Left kidney (tissue), 8 donors: ENCODE measurements at places on chromosomes 1 and 21.

GRCh38 chr1:32695098-32695904 lies 7.3 kb downstream of the SYNC start:
- no peak for DNase-seq

- DNase-seq = no peak
These were observed 187.4 kb downstream of the NUF2 start for GRCh38 chr1:163509114-163509513.

DNA sequence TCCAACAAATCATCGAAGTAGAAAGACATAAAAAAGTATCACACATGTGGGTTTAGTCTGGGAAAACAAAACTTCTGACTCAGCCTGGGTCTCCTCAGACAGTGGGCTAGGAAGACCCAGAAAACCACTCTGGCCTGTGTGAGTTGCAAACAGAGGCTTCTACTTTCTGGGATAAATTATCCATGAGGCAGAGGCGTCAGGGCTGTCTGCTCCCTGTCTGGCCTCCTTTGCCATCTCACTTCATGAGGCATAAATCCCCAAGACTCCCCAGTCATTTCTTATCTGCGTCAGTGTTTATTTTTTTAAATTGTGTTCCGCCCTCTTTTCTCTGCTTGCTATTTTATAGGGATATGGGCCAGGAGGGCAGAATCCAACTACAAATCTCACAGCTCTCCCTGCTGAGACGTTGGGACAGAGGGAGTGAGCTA lies 80.6 kb upstream of the TRABD2B start:
- peak; percentile 76 for DNase-seq

- no peak for DNase-seq
These were observed 27.6 kb downstream of the SPATA21 start for GRCh38 chr1:16409536-16410152.

DNA sequence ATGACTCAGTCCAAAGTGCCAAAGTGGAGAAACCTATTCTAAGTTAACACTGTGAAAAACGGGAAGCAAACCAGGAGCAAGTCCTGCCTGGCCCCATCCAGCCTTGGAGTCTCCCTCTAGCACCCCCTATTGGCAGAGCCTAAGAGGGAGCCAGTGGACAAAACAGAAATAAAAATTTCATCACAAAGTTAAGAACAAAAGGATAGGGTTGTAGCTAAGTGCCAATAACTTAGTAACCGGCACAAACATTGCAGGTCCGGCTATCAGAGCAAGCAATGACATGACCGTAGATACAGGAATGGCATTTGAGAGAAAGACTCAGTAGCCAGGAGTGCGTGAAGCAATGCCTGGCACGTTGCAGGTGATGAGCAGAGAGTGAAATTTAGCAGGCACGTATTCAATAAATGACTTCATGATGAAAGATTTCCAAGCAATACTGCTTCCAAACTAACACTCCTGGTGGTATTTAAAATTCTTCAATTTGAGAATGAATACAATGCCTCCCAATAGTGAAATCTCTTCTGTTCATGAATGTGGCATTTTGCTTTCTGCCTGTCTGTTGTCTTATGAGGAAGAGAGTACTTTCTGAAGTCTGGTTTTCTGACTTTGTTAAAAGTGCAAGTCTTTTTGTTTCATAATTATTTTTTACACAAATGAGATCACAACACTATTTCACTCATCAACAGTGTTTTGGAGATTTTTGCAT lies 391.0 kb downstream of the OMA1 start:
- no peak for DNase-seq

GRCh38 chr1:181390410-181391077 lies 92.8 kb upstream of the CACNA1E start:
- DNase-seq = no peak

- no peak for DNase-seq
These were observed 17.5 kb upstream of the SPSB1 start for GRCh38 chr1:9275161-9275560.

- DNase-seq = peak; percentile 33
These were observed 29.7 kb downstream of the HEYL start for GRCh38 chr1:39609618-39610331.

DNA sequence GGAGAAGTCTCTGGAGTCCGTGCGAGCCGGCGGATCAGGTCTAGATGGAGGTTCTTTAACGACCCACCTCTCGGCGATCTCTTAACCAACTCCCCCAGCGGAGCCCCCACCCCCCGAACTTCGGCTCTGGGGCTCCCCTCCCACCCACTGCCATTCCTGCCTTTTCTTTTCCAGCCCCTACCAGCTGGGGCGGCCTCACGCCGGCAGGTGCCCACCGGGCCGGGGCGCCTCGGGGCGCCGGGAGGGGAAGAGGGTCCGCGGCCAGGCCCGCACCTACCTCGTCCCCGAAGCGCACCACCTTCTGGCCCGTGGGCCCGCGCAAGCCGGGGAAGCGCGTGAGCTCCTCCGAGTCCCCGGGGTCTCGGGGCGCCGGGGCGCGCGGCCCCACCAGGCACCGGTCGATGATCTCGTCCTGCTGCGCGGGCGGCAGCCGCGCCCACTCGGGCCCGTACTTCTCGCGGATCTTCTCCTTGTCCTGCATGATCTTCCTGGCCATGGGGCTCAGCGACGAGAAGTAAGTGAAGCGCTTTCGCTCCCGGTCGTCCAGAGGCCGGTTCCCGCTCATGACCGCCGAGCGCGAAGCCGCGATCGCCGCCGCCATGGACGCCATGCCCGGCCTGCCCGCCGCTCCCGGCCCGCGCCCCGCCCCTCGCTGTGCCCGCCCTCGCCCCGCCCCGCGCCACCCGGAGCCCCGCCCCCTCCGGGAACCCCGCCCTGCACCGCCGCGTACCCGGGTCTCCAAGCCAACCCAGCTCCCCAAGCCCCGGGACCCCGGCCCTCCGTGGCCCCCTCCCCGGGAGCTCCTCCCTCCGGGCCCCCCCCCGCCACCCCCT lies at the start of gene C1orf198:
TSS of gene C1orf198 (minus strand) at position 619 of the 833 bp plus-strand sequence. CDS start at position 610, 9 bp downstream.
- DNase-seq = peak; percentile 67

DNA sequence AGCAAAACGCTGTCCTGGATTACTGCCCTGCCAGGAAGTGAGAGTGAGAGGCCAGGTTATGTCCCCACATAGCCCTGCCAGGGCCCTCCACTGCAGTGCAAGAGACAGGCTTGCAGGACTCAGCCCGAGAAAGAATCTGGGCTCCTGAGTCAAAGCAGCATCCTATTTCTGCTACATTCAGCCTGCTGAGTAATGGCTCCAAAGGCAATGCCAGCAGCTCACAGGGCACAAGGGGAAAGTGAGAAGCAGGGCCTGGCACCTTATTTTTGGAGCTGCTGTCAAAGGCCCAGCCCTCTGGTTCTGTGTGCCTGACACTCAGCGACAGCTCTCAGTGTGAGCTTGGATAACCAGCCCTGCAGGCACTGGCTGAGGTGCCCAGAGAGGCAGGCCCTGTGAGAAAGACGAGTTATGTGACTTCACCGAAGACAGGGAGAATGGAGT lies 83.9 kb downstream of the DTL start:
- no peak for DNase-seq

DNA sequence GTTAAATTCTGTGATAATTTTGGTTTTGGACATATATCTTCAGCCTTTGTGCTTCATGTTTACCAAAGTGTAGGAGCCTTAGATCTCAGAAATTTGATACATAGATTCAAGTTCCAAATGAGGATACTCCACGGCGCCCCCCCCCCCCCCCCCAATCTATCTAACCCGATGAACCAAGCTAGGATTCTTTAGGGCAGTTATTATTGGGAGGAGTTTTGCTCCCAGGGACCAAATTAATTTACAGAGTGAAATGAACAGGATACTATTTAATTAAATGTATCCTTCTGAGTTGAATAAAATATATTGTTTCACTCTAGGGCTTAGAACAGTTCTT lies 3.2 kb downstream of the USP25 start:
- DNase-seq = no peak

GRCh38 chr1:23116921-23117699 lies 51.5 kb downstream of the LUZP1 start:
- DNase-seq = no peak

DNA sequence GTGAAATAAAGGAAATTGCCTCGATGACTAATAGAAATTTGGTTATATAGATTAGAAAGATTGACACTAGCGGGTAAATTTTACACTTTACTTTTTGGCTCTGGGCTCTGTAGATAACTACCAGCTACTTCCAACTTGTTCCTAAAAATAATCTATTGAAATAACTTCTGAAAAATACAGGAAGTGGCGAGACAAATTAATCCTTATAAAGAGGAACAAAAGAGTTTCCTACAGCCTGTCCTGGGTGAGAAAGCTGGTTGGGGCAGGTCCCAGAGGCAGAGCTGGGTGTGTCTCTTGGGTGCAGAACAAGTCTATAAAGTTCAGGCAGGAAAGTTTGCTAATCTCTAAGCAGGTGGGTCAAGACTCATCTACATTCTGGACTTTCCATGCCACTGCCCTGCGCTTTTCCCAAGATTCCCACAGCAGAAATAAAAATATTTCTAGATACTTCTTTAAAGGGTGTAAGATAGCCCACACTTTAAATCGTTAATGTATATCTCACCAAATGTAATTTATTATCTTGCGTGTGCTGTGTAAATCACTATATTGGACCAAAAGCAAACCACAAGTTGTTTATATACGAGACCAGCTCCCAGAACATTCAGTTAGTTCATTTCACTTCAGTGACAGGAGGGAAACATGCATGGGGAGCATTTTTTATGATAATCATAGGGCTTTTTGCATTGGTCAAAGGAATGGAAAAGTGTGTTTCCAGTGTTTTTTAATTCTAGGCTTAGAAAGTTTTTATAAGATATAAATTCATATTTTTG lies 70.1 kb upstream of the NRIP1 start:
- no peak for DNase-seq

DNA sequence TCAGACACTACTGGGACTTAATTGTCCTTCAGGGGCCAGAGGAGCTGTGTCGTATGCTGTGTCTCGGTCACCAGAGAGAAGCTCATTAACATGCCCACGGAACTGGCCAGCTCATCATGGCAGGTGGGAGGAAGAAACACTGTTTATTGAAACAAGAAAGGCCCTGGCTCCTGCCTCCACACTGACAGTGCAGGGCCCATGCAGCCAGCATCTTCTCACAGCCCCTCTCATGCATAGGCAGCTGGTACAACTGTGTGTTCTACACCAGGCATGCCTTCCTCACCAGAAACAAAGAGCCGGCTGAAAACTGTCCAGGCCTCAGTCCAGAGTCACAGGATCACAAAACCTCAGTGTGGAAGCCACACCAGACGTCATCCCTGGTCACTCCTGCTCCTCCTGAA lies 106.0 kb downstream of the UBE2U start:
- DNase-seq = no peak

GRCh38 chr1:230303069-230303468 lies 123.1 kb downstream of the PGBD5 start:
- DNase-seq = no peak

- DNase-seq = no peak
These were observed 566 bp upstream of the PAQR7 start for GRCh38 chr1:25875856-25876692.

- no peak for DNase-seq
These were observed 58.8 kb downstream of the WARS2 start for GRCh38 chr1:119081700-119082099.

DNA sequence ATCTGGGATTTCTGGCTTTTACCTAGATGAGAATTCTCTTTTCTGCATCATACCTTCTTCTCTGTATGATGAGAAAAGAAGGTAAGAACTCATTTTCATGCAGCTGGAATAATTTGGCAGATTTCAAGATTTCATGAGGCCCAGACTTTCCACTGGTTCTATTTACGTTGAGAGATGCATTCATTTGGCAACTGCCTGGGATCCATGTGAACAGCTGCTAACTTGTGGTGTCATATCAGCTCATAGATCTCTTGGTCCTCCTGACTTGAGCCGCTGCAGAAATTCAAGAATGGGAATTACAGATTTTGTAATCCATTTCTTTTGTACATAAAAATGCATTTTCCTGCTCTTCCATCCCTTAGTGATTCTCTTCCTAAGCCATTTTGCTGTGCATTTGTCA lies 17.1 kb upstream of the C1orf87 start:
- no peak for DNase-seq

GRCh38 chr21:25556091-25556490 lies 51.2 kb downstream of the MRPL39 start:
- DNase-seq = no peak
